NCI-H1092 (cell line): ENCODE measurements at places on chromosomes 4 and X.
A peak's percentile ranks its signal among the peaks of the same experiment; 100 is the strongest.

DNA sequence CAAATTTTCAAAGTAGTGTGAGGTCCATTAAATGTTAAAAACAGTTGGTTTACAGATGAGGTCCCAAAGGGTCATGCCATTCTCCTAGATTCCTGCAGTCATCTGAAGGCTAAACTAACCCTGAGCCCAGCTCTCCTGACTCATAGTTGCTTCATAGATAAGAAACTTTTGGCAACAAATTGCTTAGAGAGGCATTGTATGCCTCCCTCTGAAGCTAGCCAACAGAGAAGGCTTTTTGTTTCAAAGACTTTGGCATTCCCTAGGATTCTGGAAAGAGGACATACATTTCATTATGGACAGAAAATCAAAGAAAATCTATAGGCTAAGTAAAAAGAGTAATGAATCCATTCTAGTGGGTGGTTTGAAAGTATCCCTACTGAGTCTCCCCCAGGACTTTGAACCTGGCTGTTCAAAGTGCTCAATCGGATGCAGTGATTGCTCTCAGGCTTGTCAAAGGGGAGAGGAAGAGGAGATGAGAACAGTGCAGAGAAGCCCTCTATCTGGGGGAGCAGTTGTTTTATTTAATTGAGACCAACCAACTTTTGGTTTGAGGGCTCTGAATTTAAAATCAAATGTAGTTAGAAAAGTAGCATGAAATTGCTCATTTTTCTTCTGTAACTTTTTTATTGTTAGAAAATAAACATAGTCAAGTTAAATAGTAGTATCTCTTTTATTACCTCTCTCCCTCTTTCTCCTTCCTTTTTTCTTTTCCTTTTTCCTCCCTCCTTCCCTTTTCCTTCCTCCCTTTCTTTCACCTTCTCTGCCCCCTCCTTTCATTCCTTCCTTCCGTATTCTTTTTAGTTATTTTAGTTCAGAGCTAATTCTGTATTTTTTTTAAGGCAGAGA lies 72.3 kb upstream of the ZNF518B start:
- no peak for DNase-seq

DNA sequence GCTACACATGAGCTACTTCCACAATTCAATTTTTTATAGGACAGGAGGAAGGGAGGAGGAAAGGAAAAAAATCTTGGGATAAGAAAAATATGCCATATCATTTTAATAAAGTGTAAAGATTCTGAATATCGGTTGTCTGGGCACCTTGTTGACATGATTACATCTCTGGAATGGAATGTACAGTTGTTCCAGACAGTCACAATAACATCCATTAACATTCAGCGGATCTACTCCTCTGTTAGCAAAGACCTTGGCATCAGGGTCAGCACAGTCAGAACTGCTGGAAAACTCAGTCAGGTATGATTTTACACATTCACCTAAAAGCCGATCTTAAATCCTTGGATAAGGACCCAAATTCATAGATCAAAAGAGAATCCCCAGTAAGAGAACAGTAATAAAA lies 85.4 kb upstream of the ARMCX2 start:
- DNase-seq: no peak

- DNase-seq: no peak
Observed at GRCh38 chr4:2388429-2389182, 29.8 kb downstream of the ZFYVE28 start.

- DNase-seq: peak; percentile 90
Observed at GRCh38 chrX:9291629-9292028, 173.2 kb upstream of the TBL1X start.

DNA sequence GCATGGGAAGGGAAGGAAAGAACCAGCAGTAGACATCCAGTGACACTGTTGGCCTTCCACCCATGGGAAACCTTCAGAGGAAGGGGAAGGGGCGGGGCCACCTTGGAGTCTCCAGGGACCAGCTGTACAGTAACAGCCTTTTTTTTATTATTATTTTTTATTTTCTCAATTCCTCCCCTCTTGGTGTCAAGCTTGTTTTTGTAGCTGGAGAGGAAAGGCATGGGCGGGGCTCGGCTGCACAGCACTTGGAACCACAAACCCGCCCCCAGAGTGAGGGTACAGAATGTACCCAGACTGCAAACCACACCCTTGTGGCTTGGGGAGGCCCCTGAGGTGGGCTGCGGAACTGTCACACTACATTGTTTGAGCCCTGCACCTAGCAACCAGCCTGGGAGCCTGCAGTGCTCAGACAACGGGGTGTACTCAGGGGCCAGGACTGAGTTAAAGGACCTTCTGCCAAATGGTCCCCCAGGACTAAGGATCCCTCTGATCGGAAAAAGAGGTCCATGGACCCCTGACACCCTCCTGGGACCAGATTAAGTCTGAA lies 45.7 kb downstream of the PRPS1 start:
- no peak for DNase-seq

DNA sequence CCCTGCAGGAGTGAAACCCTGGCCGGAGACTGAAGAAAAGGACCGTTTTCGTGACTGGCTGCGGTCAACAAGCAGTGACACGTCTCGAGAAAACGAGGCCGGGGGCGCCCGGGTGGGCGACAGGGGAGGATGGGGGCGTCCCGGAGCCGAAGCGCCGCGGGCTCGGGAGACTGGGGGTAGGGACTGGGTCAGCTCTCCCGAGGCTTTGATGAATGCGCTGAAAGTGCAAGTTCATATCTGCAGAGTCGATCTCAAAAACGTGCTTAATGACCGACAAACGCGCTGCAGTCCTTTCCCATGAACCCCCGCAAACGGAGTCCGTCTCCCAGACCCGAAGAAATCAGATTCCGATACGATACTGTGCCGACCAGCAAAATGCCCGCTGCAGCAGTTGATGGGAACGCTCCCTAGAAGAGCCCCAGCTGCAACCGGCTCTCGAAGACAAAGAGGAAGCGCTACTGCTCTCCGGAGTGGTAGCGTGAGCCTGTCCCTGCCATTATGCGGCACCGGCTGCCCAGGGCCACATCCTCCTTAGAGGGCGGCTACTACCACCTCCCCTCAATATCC lies 806 bp upstream of the CD99L2 start:
- DNase-seq: peak; percentile 41

GRCh38 chr4:16120720-16121119 lies 36.9 kb upstream of the PROM1 start:
- DNase-seq: no peak

- no peak for DNase-seq
Observed at GRCh38 chr4:155566354-155566753, 100.3 kb upstream of the GUCY1A1 start.

DNA sequence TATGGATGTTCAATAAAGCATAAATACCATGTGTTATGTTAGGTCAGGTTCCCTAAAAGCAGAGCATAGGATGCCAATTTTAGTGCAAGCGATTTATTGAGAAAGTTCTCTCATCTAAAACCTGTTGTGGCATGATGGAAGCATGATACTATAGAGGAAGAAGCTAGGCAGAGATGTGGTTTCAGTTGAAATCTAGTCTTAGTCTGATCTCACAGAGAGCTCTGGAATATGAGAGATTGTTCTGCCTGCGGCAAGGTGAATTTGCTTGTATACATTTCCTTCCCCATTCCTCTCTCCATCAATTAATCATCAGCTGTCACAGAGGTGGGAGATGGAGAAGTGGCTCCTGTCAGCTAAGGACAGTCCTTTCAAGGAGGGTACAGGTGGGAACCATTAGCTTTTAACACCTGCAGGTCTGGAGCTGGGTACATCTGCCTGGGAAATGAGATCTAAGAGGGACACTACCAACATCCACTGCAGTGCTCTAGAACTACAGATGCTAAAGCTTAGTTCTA lies 252.4 kb downstream of the CFAP299 start:
- DNase-seq: no peak

DNA sequence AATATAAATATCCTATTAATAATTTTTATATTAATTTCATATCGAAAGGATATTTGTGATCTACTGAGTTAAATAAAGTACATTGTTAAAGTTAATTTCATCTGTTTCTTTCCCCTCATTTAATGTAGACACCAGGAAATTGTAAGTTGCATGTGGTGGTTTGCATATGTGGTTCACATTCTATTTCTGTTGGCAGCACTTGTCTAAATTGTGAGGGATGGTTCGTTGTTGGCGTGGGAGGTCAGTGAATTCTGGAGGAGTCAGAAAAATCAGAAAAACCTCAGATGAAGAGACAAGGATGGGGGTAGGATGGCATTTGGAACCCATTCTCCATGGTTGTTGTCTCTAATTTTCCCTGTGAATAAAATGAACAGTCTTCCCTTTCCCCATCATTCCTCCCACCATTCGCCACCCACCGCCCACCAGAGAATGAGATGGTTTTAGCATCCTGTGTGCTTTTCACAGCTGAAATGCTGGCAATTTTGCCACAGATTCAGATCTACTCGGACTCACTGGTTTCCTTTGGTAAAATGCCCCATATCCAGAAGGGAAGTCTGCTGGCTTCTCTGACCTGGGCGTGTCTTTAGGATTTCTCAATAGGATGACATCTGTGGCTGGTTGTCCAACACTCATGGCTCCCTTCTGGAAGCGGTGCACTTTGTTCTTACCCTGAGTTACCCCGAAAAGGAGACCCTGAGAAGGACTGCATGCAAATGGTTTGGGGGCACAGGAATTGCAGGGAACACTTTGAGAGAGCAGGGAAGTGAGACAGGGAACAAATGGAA lies 52.3 kb downstream of the LGI2 start:
- DNase-seq: no peak

GRCh38 chr4:187972135-187972534 lies 23.4 kb upstream of the ZFP42 start:
- no peak for DNase-seq

DNA sequence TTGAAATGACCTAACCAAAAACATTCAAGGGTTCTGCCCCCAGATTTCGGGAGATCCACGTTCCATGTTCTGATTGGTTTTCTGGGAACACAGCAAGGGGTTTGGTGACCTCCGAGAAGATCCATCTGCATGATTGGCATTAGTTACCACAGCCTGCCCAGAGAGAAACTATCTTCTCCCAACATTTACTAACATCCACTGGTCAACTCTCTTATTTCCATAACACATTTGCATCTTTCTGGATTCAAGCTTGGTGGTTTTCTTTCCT lies 15.6 kb downstream of the SHOX start:
- no peak for DNase-seq

DNA sequence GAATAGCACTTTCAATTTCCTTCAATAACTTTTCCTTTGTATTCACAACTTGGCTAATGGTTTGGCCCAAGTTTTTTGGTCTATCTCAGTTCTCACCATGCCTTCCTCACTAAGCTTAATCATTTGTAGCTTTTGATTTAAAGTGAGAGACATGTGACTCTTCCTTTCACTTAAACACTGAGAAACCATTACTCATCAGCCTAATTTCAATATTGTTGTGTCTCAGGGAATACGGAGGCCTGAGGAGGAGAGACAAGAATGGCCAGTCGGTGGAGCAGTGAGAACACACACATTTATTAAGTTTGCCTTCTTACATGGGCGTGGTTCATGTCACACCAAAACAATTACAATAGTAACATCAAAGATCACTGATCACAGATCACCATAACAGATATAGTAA lies 56.7 kb downstream of the TSPAN5 start:
- DNase-seq: no peak

- no peak for DNase-seq
Observed at GRCh38 chr4:108342325-108342970, 173.7 kb upstream of the LEF1 start.

DNA sequence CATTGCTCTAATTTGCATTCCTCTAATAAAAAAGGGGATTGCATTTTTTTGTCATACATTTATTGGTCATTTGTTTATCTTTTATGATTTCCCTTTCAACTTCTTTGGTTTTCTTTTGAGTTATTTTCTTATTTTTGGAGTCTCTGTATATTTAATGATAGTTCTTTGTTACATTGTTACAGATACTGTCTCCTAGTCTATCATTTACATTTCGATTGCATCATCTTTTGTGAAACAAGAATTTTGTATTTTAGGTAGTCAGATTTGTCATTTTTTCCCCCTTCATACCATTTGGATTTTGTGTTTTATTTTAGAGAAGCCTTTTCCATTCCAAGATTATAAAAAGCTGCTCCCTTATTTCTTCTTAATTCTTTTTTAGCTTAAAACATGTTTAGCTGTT lies 37.1 kb downstream of the SNX25 start:
- DNase-seq: no peak

DNA sequence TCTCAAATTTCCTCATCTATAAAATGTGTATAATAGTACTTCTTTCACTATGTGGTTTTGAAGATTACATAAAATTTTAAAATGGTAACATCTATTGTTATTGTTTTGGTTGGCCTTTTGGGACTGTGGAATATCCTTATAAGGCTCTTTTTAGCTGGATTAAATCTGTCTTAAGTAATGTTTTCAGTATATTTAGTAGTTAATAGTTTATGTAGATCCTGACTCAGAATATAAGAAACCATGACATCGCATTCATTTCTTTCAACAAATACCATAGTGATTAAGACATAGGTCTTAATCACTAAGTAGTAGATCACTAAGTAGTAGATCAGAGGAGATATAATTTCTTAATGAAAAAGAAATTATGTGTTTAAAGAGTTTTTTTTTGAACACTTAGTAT lies 48.5 kb downstream of the MRPL1 start:
- DNase-seq: no peak

GRCh38 chr4:98260047-98260578 lies 1.1 kb upstream of the RAP1GDS1 start:
- DNase-seq: peak; percentile 39

GRCh38 chr4:3408793-3409330 lies 32.9 kb upstream of the HGFAC start:
- no peak for DNase-seq

- peak; percentile 32 for DNase-seq
Observed at GRCh38 chrX:134520860-134521390, 61.0 kb downstream of the HPRT1 start.

DNA sequence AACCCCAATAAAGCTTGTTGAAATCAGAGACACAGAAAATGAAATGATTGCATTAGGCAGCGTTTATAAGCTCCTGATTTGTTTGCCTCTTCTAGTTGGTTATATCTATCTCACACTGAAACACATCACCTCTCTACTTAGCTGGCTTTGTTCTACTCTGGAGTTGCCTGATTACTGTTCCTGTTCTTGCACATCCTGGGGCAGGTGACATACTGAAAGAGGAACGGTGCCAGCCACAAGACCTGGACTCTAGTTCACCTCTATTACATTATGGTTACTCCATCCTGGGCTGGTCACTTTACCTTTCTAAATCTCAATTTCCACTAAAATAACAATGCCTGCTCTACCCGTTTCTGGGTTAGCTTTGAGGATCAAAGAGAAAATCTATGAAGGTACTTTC lies 47.9 kb downstream of the TRIM2 start:
- no peak for DNase-seq

- DNase-seq: no peak
Observed at GRCh38 chr4:126361287-126361686, 1046.5 kb downstream of the FAT4 start.

GRCh38 chrX:71081330-71082123 lies 13.4 kb upstream of the SNX12 start:
- no peak for DNase-seq

DNA sequence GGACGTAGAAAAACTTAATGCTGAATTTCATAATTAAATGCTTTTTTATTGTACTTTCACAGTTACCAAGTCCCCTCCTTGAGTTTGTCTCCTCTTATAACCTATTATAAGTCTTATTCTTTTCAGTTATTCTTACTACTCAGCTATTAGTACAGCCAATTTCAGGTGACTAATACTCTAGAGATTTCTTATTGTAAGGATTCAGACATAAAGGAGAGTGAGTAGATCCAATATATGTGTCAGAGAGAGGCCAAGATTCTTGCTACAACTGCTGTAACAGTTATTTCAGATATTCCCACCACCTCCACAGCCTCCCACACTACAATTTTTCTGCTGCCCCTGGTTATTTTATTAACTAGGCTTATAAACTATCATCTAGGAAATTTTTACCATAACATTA lies 274.5 kb downstream of the GPAT3 start:
- DNase-seq: no peak
